ENCODE measurements at places on chromosomes 3 and 15.

GRCh38 chr3:14239940-14240339 is 61.3 kb downstream of the LSM3 start:
- DNase-seq: no peak

GRCh38 chr3:164730815-164731360 is 347.4 kb downstream of the SI start:
- no peak for DNase-seq

GRCh38 chr15:67322481-67322880 is 67.9 kb downstream of the IQCH start:
- no peak for DNase-seq

- no peak for DNase-seq
Observed at GRCh38 chr3:56855856-56856512, 54.2 kb upstream of the ARHGEF3 start.

- DNase-seq: no peak
Observed at GRCh38 chr3:149820183-149820582, 7.2 kb downstream of the RNF13 start.

GRCh38 chr3:38636464-38636863 is 13.0 kb downstream of the SCN5A start:
- DNase-seq: no peak

All from stimulated activated CD4-positive, alpha-beta T cell treated with anti-CD3 and anti-CD28 coated beads, TNF-alpha, amount 100 ng/mL, for 1 hour (primary cell).